ENCODE measurements at places on chromosomes 4 and X. TPM values are rescaled to one million over a fixed set of nuclear protein-coding genes. Genes with fewer than 3 reads are reported as not detected.

The CSN2 gene
- not detected for polyA plus RNA-seq

The REELD1 gene
- polyA plus RNA-seq: not detected

GRCh38 chrX:10906866-10907265 lies 204.3 kb upstream of the HCCS start:
- no peak overlapping the region for H3K4me3 ChIP-seq
- H3K36me3 ChIP-seq: no peaks in the 10 kb centered on the region
- no peaks in the 10 kb centered on the region for H3K27me3 ChIP-seq
- DNase-seq: no peak
- no peaks in the 10 kb centered on the region for H3K4me1 ChIP-seq
- no peak overlapping the region for H3K27ac ChIP-seq

GRCh38 chr4:71230271-71231128 lies 108.3 kb upstream of the SLC4A4 start:
- no peak overlapping the region for H3K4me3 ChIP-seq
- H3K27ac ChIP-seq: no peak overlapping the region
- no peaks in the 10 kb centered on the region for H3K36me3 ChIP-seq
- no peaks in the 10 kb centered on the region for H3K4me1 ChIP-seq
- no peak for DNase-seq

- no peak overlapping the region for H3K4me3 ChIP-seq
- DNase-seq: no peak
Measured at GRCh38 chrX:104929324-104929723, 291.2 kb downstream of the TEX13A start.

DNA sequence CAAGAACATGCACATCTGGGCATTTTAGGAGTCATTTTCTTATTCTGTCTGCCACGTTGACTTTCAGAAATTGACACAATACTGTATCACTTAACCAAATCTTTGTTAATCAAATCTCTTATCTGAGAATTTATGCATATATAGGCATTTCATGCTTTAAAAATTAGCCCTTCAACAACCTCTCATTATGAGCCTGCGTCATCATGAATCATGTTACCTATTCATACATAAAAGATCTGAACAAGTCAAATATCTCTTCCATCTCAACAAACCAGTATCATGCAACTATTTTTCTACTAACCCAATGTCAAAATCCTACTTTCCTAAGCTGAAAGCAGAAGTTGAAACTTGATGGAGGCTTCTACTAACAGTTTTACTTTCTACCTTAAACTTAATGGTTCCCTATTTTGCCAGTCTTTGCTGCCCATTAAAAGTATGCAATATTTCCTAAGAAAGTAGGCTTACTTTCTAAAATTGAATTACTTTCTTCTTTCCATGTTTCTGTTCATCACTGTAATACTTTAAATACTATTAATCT lies 1.8 kb downstream of the ADAM29 start:
- no peak for DNase-seq
- H3K36me3 ChIP-seq: no peaks in the 10 kb centered on the region
- H3K27ac ChIP-seq: no peak overlapping the region
- no peak overlapping the region for H3K4me3 ChIP-seq
- no peaks in the 10 kb centered on the region for H3K27me3 ChIP-seq

DNA sequence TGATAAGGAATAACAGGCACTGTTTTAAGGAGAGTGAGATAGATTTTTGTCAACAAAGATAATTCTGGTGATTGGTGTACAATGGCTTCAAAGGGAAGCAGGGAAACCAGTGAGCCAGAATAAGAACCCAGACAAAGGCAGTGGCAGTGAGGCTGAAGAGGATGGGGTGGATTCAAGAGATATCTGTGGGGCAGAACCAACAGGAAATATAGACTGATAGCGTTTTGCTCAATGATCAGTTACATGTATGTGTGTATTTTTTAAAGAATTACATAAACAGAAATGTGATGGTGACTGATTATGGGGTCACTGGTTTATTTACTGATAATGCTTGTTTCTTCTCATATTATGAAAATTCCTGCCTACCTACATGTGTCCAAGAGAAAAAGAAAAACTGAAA lies 66.4 kb downstream of the AMMECR1 start:
- no peak overlapping the region for H3K4me3 ChIP-seq
- H3K36me3 ChIP-seq: no peaks in the 10 kb centered on the region
- DNase-seq: no peak
- no peak overlapping the region for H3K27ac ChIP-seq
- no peaks in the 10 kb centered on the region for H3K4me1 ChIP-seq
- no peaks in the 10 kb centered on the region for H3K27me3 ChIP-seq

DNA sequence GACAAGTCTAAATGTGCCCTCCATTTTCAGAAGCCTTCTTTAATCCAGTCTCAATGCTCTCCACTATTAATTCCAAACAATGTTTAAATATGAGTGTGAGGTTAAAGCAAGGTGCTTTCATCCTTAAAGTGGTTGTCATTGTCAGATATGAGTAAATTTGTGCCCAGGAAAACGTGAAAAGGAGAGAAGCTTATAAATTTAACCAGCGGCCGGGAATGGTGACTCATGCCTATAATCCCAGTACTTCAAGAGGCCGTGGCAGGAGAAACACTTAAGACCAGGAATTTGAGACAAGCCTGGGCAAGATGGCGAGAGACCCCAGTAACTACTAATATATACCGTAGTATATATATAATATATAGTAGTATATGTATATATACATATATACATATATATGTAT lies 270.0 kb downstream of the ARHGAP24 start:
- DNase-seq: no peak
- H3K27ac ChIP-seq: peak overlapping the region; percentile 71
- H3K27me3 ChIP-seq: no peaks in the 10 kb centered on the region
- H3K4me1 ChIP-seq: peaks cover 31% of the 10 kb centered on the region
- H3K36me3 ChIP-seq: no peaks in the 10 kb centered on the region
